AG08395 (cell line): ENCODE measurements at places on chromosomes 12 and 14.

- DNase-seq = no peak
Observed at GRCh38 chr12:113891739-113892520, 74.2 kb downstream of the RBM19 start.

- DNase-seq = no peak
Observed at GRCh38 chr14:32202491-32202997, 525 bp downstream of the RNU6-8 start.

DNA sequence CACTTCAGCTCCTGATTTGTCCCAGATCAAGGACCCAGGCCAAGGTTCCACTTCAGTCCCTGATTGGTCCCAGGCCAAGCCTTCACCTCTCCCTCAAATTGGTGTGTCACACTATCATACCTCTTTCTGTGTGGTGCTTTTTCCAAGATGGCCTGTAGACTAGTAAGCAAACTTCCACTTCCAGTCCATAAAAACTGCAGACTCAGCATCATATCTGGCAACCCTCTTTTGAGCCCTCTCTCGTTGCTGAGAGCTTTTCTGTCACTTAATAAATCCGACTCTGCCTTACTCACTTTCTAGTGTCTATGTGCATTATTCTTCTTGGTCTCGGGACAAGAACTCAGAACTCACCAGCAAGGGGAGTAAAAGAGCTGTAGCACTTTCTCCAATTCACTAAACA, 1395.1 kb downstream of the LRFN5 start:
- DNase-seq = no peak

DNA sequence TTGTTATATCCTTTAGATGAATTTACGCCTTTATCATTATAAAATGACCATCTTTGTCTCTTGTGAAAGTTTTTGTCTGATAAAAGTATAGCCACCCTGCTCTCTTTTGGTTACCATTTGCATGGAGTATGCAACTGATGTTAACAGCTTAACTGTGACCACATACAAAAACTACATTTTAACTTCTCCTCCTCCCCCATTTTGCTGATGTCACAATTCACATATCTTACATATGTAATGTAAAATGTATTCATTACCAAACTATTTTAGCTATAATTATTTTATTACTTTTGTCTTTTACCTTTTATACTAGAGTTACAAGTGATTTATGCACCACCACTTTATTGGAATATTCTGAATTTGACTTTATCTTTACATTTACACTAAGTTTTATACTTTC, 184.5 kb upstream of the NPAS3 start:
- DNase-seq = no peak

- no peak for DNase-seq
Observed at GRCh38 chr14:81085596-81085995, 130.2 kb downstream of the TSHR start.

- DNase-seq = no peak
Observed at GRCh38 chr12:19397534-19397933, 41.8 kb upstream of the AEBP2 start.

GRCh38 chr12:100967189-100967588, 172.6 kb downstream of the ANO4 start:
- no peak for DNase-seq

DNA sequence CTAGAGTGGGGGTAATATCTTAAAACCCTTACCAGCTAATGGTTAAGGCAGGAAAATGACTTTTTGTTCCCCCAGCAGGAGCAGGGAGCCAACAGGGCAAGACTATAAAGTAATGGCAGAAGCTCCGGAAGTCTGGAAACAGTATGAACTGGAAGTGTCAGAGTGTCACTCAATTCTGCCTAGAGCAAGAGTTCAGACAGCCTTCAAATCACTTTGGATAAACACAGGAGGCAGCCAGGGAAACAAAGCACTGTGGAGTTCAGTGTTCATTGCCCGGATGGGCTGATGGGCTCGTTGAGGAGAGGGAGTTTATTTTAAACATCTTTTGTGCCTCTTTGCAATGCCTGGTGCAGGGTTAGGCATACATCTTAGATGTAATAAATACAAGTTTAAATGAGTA, 16.5 kb upstream of the DYRK2 start:
- DNase-seq = no peak

GRCh38 chr14:103476631-103477030, 46.0 kb downstream of the CKB start:
- DNase-seq = no peak

DNA sequence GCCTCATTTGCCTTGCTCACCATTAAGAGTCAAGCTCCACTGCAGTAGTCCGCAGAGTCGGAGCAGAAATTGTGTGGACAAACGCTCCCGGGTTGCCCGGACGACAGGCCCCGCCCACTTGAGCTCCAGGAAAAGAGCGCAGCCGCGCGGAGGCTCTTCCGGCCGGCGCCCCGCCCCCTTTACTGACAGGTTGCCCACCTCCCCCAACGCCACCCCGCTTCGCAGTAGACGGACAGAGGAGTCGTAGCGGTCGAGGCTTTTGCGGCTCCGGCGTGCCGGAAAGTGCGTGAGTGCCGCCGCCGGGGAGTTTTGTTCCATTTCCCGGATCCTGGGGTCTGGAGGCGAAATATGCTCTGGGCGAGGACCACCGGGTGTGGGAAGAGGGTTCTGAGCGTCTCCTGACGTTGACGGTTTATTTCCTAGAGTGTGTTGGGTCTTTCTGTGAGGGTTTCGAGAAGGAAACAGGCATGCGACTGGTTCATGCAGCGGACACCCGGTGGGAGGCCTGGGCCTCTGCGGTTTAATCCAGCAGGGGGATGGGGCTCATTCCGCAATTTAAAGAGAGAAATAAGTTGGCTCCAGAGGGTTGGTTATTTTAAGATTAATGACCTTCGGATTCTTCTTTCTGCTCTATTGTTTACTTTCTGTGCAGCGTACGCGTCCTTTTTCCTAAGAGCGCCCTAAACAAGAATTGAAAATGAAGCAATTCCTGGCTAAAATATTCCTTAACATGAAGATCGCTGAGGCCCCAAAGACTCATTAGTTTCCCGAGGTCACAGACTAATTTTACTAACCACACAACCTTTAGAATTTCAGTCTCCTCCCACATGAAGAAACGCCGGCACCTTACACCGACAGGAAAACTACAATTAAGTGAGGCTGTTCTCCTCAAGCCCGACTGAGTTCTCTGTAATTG, at the start of the genes DNAI7 and ETFRF1:
DNAI7 (minus strand) TSS at position 105 of the 916 bp plus-strand sequence; CDS start at position 23, 82 bp downstream.
ETFRF1 (plus strand) TSS at position 182 of the 916 bp plus-strand sequence. CDS start 8,720 bp downstream, outside the sequence.
- DNase-seq = peak; percentile 96

DNA sequence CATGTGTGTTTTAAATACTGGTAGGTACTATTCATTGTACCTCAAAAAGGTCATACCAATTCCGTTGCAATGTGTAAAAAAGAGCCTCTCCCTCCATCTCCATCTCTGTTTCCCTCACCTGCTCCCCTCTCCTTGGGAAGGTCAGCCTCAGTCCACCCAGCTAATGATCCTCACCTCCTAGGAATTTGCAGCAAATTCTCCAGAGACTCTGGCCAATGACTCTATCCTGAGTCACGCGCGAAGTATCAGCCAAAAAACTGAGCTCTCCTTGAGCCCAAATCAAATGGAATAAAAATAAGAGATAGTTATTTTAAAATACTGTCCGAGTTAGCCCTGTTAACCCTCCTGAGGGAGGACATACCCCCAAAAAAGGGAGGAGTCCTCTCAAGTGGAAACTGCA, 148.4 kb downstream of the DPF3 start:
- DNase-seq = peak; percentile 82

DNA sequence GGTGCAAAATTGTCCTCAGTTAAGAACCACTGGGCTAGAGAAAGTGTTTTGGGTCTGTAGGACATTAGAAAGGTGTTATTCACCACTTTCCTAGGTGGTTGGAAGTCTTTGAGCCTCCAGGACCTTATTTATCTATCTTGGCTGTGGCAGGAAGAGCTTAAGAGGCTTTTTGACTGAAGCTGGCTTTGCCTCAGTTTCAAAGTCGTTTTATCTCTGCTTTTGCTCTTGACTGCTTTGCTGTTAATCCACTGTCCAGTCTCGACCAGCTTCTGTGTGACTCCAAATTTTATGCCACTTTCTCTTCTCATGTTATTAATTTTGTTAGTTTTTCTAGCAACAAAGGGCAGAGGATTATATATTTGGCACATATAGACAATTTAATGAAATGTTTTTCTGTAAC, 60.3 kb downstream of the PPHLN1 start:
- DNase-seq = no peak

GRCh38 chr14:22487401-22487800, 101.6 kb downstream of the DAD1 start:
- DNase-seq = no peak

- peak; percentile 24 for DNase-seq
Observed at GRCh38 chr14:92729634-92730358, 18.6 kb downstream of the LGMN start.

- no peak for DNase-seq
Observed at GRCh38 chr12:45315462-45315861, 99.6 kb downstream of the ANO6 start.

- DNase-seq = no peak
Observed at GRCh38 chr12:121514184-121514742, 66.6 kb downstream of the KDM2B start.

DNA sequence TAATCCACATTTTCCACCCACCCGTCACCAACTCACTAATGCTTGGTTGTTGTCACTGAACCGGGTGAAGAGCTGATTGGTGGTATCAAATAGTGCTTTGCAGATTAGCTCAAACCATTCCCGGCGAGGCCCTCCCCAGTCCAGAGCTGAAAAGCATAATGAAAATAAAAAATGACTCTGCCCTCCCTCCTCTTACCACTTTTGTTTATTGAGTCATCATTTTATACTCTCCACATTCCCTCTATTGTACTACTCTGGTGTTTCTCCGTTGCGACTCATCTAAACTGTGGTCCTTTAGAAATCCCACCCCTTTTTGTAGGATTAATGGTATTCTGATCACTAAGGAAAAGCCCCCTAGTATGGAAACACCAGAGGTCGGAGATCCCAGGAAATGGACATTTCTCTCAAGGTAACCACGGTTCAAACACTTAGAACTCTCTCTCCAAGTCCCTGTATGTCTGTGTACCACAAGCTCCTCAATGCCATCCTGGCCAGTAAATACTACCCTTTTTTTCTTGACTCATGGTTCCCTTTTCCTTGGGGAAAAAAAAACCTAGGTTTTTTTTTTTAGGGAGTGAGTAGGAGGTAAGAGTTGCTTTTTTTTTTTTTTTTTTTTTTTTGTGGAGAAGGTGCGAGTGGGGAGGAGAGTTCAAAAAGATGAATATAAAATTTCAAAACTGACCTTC, 42.0 kb downstream of the AREL1 start:
- DNase-seq = peak; percentile 48

DNA sequence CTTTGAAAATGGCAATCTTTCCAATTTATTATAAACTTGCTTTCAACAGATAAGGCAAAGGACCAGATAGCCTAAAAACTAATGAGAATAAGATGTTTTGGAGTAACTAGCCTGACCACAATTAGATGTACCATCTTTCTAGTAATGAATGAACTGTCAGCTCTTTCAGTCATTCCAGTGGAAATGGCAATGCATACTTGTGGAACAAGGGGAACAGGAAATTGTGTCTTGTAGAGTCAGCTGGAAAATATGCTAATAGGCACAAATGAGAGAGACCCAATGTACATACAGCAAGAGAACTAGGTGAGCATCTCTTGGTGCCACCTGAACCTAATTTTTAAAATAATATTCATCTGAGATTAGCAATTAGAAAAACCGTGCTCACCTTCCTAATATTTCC, 76.1 kb upstream of the GPHB5 start:
- DNase-seq = peak; percentile 20

GRCh38 chr12:56932867-56933266, 1.3 kb downstream of the SDR9C7 start:
- no peak for DNase-seq

DNA sequence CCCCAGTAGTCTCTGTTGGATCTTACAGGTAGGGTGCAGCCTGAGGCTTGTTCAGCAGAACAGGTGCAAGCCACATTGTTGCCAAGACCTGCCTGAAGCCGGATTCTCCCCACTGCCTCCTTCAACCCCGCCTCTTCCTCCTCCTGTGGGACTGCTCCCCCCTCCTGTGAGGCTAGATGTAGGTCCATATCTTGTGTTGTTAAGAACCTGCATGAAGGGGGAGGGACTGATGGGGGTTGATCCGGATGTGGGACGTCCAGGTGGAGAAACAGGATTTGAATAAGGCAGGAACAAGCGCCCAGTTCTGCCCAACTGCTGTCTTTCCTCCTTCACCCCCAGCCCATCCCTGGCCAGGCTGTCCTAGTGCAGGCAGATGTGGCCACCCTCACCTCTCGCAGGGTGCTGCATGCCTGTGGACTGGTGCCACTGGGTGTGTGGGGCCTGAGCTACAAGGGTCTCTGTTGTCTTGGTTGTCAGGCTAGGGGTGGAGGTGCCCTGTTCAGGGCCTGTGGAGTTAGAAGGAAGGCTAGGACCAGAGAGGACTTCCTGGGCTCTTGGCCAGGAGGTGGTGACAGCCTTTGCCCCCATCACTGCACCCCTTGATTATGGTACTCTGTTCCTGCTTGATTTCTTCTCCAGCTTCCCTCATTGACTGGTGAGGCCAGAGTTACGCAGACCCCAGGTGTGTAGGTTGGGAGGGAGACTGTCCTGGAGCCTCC, 1.4 kb downstream of the NR4A1 start:
- DNase-seq = no peak
